ENCODE measurements at places on chromosomes 7 and 10.

GRCh38 chr7:17411922-17412321 lies 113.5 kb downstream of the AHR start:
- DNase-seq, result no peak

GRCh38 chr7:518630-519483 lies 789 bp downstream of the PDGFA start:
- no peak for DNase-seq

- DNase-seq, result no peak
Observed at GRCh38 chr7:43482679-43483252, 100.1 kb upstream of the STK17A start.

- DNase-seq, result no peak
Observed at GRCh38 chr10:21304198-21304597, 221.3 kb downstream of the SKIDA1 start.

- no peak for DNase-seq
Observed at GRCh38 chr10:67098461-67098860, 172.6 kb downstream of the LRRTM3 start.

DNA sequence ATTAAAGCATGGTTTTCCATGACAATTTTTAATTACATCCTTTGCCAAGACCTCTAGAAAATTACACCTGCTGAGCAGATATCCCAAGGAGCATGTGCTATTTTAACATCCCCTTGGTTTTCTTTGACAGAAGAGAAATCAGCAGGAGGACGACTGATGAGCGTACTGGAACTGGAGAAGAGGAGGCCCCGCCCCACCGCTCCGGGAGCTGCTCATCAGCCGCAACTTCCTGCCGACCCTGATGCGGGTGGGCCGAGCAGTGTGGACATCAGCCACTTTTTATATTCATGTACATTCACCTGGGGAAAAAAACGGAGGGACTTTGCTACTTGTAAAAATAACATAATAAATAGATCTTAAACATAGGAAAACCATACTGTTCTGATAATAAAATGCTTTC lies 54.2 kb downstream of the CDC123 start:
- DNase-seq, result no peak

- no peak for DNase-seq
Observed at GRCh38 chr10:63883861-63884260, 362.7 kb downstream of the REEP3 start.

- DNase-seq, result no peak
Observed at GRCh38 chr10:49167425-49168170, 20.6 kb downstream of the TMEM273 start.

DNA sequence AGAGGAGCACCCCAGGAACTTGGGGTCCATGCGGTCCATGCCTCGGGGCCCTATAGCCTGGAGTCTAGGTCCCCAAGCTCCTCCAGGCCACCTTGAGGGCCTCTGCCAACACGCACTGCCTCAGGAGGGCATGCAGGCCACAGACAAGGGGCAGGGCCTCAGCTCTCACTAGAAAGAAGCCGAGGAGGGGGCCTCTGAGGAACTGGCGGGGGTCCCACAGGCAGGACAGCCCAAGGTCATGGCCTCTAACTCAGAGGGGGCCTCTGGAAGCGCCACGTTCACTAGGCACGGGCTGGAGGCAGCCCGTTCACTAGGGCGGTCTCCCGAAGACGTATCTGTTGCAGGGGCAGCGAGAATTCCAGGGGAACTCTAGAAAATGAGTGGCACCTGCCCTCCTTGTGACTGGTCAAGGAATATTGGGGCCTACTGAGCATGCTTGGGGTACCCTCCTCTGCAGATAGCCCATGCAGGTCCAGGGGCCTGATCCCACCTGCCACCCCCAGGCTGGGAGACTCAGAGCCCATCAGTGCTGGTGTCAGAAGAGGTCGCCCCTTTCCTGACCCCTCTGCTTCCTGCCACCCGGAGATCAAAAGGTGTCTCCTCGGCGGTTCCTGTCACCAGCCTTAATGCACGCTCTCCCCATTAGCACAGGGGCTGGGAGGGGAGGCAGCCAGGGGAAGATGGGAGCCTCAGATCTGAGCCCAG lies 86.7 kb upstream of the RET start:
- DNase-seq, result no peak

DNA sequence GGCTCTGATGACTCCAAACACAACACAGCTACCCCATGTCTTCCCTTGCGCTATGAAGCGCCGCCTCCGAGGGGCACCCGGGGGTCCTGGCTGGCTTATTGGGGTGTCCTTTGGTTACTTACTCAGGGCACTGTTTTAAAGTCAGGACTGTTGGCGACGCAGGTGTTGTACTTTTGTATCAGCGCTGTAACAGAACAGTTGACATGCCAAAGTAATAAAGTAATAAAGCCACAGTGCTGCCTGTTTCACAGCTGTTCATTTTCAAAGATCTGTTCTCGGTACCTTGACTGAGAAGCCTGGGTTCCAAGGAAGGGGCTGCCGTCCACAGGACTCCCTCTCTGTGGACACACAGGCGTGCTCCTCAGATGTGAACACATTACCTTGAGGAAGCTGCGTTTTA lies 64.1 kb downstream of the WDR37 start:
- no peak for DNase-seq

- DNase-seq, result no peak
Observed at GRCh38 chr7:47046949-47047348, 535.0 kb downstream of the TNS3 start.

Data from stimulated activated CD8-positive, alpha-beta memory T cell treated with anti-CD3 and anti-CD28 coated beads, Interleukin-7, amount 100 ng/mL, for 24 hours (primary cell).